ENCODE measurements at places on chromosomes 6 and 20.

DNA sequence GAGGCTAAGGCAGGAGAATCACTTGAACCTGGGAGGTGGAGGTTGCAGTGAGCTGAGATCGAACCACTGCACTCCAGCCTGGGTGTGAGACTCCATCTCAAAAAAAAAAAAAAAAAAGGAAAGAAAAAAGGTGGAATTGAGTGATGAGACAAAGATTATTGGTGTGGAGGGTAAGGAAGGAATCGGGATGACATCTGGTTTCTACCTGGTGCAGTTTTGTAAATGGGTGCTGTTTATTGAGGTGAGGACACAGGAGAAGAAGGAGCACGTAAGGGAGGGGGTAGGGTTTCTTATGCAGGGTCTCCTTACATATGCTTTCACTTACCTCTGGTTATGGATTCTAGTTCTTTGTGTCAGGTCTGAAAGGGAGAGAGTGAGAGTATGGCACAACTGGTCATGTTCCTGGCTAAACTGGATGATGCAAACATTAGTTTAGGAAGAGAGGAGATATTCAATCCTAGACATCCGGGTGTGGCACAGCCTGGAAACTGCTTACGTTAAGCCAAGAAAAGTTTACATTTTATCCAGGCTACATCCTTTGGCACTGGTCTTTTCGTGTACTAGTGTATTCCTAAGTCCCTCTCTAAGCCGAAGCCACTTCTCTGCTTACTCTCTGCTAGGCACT is 5.4 kb downstream of the RALY start:
- no peak for DNase-seq

- no peak for DNase-seq
Measured at GRCh38 chr6:163806755-163807499, 392.4 kb downstream of the QKI start.

- DNase-seq = no peak
Measured at GRCh38 chr6:114989279-114989964, 646.6 kb upstream of the HS3ST5 start.

DNA sequence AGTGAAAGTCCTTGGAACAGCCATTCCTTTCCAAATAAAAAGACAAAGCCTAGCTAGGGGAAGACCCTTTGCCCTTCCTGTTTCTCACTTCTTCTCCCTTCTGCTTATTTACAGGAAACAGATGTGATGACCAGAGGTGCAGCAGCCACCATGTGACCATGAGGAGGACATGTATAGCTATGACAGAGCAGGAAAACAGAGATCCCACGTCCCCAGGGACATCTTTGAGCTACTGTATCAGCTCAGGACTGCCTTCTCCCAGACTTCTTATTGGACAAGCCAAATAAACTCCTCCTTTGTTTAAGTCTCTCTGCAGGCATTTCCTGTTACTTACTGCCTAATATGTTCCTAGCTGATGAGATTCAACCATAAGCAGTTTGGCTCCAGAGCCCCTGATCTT is 133.1 kb upstream of the MLN start:
- no peak for DNase-seq

DNA sequence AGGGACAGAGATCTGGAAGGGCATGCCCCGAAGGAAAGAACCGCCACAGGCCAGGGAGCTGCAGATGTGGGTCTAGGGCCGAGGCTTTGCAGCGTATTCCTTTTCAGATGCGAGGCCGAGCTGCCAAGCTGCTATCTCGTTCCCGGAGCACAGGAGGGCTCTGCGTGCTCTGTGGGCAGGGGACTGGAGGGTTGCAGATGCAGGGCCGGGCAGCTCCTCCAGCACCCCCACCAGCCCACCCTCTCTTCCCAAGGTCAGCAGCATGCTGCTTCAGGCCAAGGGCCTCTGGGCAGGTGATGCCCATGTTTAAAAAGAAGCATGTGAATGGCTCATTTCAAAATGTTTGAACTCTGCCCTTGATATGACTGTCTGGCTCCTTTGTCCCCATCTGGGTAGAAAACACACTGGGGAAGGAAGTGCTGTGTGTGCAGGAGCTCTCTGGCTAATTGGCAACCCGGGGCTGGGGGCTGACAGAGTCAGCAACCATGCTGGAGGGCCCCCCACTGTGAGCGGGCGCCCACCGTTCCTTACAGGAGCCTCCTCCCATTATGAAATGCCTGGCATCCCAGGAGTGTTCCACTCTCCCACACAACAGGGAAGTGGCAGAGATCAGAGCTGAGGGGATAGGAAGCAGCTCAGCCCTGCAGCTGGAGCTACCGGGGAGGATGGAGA is 353.3 kb downstream of the ZFAND3 start:
- DNase-seq = no peak

GRCh38 chr6:166866839-166867637 is 89.3 kb downstream of the RNASET2 start:
- no peak for DNase-seq

DNA sequence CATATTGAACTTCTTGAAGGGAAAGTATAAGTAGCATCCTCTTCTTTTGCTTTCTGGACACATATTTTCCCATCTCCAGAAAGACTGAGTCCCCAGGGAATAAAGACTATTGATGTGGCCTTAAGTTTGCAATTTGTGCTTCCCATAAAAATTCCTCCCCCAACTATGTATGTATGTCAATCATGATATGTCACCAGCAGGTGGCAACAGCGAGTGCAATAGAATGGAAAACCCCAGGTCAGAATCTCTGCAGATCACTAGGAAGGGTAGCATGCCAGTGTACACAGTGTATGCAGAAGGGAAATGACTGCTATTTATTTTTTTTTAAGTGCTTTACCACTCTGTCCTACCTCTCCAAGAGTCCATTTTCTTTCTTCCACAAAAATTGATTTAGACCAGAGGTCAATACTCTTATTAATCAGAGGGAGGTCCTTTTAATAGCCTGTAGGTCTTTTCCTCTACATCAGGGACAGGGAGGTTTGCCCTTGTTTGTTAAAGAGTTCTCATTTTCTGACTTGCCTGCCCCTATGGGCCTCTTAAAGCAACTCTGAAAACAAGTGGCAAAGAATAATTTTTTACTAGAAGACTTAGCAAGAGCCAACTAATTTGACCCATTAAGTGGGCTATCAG is 61.4 kb downstream of the BMP2 start:
- no peak for DNase-seq

GRCh38 chr20:57470212-57470522 is 54.8 kb downstream of the CTCFL start:
- DNase-seq = no peak

Measured in RWPE2 (cell line).